ENCODE measurements at places on chromosomes 5 and 9.

DNA sequence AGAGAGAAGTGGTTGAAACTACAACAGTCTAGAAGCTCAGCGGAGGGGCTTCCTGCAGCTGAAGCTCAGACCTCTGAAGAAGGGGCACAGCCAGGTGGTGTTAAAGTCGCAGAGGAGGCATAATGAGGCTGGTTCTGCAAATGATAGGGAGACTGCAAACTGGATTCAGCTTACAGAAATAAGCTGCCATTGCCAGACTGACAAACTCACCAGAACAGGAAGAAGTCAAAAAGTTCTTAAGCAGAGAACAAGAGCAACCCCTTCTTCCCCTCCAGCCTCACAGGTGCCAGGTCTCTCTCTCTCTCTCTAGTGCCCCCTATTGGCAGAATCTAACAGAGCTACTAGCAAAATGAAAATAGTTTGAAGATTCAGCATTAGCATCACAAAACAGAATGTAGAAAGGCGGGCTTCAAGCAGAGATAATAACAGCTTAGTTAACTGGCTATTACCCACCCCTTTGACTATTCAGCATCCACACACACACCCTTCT, 76.7 kb downstream of the GRAMD2B start:
- DNase-seq = no peak

- DNase-seq = no peak
Observed at GRCh38 chr5:58075907-58076306, 384.0 kb downstream of the PLK2 start.

- DNase-seq = no peak
Observed at GRCh38 chr5:107389775-107390148, 281.0 kb downstream of the EFNA5 start.

GRCh38 chr9:136493567-136493971, 10.7 kb upstream of the SEC16A start:
- no peak for DNase-seq

DNA sequence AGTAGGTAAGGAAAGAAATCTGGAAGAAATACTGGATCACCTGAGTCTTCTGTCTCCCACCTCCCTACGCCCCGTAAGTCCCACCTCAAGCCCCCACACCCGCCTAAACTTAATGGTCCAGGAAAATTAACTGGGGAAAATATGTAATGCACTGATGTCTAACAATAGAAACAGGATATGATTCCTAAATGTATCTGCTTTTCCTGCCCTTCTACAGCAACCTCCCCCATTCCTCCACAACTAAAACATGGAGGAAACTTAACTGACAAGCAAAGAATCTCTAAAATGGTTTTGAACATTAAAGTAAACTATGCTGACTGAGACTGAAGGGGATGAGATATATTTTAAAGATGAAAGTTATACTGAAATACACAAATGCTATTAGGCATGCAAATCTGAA, 10.4 kb downstream of the RFX3 start:
- DNase-seq = no peak

DNA sequence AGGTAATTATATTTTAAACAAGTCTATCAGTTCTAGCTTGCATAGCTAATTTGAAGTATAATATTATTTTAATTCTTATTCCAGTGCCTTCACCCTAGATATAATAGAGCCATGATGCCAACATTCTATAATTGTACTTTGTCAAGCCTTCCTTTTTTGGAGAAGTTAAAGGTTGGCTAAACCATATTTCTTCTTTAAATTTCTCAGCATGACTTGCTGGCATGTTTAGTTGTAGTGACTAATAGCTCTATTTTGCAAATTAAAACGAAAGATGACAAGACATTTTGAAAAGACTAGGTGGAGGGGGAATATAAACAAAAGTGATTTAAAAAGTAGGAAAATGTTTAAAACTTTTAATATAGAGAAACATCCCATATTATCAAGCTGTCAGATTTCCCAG, 400.7 kb downstream of the PSAT1 start:
- DNase-seq = no peak

- no peak for DNase-seq
Observed at GRCh38 chr9:84852617-84853301, 183.2 kb downstream of the NTRK2 start.

DNA sequence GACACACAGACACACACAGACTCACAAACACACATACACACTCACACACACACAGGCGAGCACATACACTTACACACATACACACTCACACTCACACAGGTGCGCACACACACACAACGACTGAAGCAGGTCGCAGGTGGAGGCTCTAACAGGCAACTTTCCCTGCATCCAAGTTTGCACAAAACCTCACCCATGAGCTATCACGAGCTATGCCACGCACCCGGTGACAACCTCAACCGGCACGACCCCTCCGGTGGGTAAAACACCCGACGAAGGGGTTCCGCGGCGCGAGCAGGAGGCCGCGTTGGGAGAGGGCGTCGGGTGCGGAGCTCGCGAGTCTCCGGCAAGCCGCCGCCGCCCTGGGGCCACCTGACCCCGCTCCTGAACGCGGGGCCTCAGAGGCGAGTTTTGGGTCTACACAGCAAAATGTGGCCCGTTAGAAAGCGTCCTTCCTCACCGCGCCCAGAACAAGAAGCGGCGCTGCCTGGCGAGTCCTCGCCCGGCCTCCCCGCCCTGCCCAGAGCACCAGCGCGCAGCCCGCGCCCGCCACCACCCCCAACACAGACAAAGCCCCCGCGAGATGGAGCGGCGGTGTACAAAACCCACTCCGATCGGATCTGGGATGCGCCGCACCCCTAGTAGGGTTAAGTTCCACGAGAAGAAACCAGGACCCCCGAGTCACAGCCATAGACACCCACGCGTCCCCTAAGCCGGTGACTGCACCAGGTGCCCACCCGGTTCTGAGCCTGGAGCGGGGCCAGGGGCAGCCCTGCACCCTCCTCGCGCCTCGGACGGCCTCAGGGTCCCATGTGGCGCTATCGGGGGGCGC, 665 bp downstream of the SLC6A3 start:
- DNase-seq = no peak

DNA sequence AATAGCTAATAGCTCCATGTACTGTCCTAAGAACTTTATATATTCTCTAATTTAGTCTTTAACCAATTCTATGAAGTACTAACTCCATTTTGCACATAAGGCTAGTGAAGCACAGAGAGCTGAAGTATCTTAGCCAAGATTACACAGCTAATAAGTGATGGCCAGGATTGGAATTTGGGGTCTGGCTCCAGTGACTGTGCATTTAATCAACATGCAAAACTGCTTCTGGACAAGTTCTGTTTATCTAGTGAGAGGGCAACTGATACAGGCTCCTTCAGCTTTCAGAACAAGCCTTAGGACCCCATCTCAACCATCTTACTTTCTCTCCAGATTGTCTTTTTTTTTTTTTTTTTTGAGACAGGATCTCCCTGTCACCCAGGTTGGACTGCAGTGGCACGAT, 21.3 kb downstream of the SLC25A25 start:
- no peak for DNase-seq

DNA sequence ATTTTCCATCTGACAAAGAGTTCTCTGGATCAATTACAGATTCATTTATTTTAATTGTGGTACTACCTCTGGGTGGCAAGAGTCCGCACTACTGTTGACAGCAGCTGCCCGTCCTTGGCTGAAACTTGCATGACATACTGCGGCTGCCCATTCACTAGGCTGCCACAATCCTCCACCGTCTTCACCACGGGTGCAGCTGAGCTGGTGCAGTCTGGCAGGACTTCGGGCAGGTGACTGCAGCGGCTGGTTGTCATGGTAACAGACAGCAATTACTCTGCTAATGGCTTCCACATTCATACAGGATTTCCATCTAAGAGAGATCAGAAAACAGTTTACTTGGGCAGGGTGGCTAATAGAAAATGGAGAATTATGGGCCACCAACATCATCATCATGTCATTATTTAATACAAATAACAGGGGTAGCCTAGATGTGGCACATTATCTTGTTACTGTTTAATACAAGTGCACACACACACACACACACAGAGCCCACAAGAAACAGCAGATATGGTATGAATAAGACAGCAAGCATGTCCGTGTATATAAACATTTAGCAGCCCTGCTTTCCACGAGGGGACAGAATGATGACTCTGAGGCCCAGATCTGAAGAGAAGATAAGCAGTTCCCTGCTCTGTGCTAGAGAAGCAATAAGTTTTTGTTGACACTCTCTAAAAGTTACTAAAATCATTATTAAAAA, 112.3 kb downstream of the MARCHF3 start:
- DNase-seq = no peak

DNA sequence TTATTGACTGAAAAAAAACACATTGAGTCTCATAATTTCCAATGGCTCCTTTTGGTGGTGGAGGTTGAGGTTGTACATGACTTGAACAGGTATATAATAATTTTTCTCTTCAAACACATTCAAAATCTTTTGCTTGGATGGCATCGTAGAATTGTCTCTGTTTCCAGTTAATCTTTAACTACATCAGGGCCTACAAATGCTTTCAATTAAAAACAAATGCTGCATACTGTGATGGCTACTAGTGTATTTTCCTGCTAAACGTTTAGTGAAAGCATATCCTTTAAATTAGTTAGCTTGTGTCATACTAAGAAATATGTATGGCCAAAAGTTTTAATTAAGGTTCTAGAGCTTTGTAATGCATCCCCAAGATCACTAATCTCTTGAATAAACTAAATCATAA, 313.8 kb downstream of the SLF1 start:
- no peak for DNase-seq

- peak; percentile 49 for DNase-seq
Observed at GRCh38 chr5:157511651-157512644, 51.9 kb downstream of the NIPAL4 start.

GRCh38 chr5:194102-194501, 2.8 kb downstream of the LRRC14B start:
- no peak for DNase-seq

GRCh38 chr5:159410480-159410879, 80.2 kb upstream of the IL12B start:
- no peak for DNase-seq

DNA sequence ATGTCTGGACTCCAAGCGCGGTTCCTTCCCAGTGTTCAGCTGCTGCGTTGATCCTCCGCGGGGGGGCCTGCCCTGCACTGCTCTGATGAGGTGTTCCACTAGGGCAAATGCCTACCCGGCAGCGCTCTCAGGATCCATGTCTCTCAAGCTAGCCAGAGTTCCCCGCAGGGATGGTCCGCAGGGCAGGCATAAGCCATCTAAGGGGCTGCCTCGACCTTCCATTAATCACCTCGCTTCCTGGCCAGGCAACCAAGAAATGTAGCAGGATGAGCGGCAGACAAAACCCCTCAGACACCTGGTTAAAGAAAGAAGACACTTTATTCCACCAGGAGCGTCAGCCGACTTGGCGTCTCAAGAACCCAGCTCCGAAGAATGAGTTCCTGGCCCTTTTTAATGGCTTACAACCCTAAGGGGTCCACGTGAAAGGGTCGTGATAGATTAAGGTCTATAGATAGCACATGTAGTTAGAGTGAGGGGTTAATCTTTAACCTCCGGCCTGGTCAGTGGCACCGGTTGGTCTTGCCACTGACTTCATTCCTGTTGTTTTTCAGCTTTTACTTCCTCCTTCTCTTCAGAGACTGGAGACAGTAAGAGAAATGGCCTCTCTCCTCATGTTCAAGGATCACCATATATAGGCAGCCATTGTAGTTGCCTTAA, 47.2 kb upstream of the COX7C start:
- DNase-seq = no peak

DNA sequence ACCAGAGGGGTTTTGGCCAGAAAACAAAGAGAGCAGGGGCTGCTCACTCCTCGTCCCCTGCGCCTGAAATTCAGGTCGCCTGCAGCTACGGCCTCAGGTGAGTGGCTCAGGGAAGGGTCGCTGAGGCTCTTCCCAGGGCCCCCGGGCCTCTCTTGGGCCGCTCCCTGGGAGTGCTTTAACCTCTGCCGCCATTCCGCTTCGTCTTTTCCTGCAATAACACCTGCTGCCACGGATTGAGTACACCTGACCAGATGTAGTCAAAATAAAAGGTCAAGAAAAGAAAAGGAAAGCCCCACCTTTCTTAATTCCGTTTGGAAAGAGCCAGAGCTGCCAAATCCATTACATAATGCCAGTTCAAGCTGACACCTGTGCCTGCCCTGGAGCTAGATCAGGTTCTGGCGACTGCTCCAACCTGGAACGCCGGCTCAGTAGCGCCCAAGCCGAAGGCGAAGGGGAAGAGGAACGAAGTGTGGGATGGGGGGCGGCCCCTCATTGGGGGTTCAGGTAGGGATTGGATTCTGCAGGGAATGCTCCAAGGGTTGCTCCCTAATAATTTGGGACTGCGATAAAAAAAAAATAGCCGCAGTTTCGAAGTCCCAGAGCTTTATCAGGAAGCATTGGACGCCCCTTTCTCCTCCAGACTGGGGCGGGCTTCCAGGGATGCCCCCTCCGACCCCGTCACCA, 193.9 kb downstream of the MEF2C start:
- no peak for DNase-seq

DNA sequence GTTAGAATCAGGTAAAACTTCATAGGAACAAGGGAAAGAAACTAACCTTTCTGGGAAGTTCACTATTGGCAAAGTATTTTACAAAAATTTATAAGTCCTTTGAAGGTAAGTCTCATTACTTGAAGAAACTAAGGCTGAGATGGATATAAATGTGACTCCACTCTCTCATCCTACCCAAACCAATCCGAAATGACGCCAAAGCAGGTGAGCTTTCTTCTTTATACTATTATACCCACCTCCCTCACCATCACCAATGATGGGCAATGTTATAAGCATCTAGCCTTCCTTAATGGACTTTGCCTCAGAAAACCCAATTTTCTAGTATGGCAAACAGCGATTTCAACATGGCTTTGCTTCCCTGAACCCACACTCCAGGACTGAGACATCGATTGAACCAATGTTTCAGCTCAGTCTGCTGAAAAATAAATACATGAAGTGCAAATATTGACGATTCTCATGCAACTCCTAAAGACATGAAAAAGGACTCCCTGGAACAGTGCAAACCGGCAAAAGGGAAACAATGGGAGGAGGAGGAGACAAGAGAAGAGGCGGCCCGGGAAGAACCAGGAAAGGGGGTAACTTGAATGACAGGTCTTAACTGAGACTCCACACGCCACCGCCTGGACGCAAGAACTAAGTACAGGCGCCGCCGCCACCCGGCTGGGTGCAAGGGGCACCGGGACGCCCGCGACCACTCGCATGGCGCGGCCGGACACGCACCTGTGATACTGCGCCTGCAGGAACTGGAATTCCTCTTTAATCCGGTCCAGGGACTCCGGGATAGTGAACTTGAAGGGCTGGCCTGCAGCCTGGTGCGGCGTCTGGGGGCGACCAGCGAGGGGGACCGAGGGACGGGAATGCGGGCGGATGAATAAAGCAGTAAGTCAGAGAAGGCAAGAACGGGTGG, 2.5 kb downstream of the TLE1 start:
- peak; percentile 81 for DNase-seq

- no peak for DNase-seq
Observed at GRCh38 chr5:28703651-28704260, 1665.4 kb upstream of the CDH9 start.

GRCh38 chr5:50320131-50320749, 120.8 kb downstream of the EMB start:
- DNase-seq = no peak

- DNase-seq = no peak
Observed at GRCh38 chr9:137804908-137805630, 72.5 kb upstream of the CACNA1B start.

GRCh38 chr5:7087719-7088297, 308.1 kb upstream of the ADCY2 start:
- no peak for DNase-seq
